ENCODE measurements at places on chromosomes 3 and 15.

DNA sequence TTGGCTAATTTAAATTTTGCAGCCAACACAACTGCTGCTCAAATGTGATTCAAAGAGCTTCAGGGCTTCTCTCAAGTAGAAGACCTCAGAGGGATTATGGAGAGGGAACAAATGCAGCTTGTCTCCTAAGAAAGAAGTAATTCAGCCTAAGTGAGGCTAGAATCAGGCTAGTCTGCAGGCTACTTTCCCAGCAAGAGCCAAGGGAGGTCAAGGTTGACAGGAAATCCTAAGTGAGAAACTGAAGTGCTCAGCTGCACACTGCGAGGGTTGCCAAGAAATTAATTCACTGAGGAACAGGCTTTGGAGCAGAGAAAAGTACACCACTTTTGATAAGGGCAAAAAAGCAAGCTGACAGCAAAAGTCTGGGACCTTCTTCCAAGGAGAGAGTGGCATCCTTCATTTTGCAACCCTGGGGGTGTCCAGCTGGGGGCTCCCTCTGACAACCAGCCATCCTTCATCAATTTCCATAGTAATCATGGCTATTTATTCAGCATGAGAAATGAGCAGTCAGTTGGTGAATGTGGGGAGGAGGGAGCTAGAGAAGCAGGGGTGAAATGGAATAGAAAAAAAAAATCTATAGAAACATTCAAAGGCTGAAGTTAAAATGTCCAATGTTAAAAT lies 646.4 kb upstream of the ADAMTS9 start:
- no peak for DNase-seq

- no peak for DNase-seq
Observed at GRCh38 chr3:180523040-180523439, 78.9 kb upstream of the TTC14 start.

DNA sequence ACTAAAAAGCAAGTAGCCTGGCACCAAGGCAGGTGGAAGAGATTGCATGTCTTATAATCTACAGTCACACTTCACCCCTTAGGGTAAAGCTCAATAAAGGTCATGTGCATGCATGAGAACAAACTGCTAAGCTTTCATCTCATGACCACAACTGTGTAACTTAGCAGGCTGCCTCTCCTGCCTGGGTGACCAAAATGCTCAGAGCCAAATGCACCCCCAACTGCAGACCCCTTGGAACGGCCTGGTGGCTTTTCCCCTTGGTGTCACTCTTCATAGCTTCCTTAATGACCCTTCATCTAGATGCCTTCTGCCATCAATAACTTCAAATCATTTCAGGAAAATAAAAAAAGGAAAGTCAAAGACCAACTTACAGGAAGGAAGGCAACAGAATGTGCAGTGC lies 88.1 kb downstream of the ADAMTS17 start:
- DNase-seq = no peak

DNA sequence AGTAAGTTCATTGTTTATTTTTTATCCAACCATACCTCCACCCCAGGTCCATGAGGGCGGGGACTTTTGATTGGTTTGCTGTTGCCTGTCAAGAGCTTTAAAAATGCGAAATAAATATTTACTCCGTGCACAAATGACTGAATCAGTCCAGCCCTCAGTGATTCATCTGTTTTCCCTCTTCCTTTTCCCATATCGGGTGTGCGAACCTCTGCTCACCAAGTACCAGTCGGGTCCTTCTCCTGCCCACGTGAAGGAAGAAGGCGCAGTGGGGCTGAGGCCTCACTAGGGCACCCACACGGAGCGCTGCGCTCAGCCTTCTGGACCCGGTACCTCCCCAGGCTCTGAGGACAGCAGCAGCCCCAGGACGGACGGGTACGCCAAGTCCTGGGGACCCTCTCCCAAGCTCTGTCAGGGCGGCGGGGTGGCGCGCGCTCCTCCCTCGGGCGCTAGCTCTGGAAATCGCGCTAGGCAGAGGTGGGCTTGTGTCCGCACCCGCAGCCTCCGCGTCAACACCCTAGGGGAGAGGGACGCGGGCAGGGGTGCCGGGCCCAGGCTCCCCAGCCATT lies 70.5 kb upstream of the EPHB3 start:
- no peak for DNase-seq

DNA sequence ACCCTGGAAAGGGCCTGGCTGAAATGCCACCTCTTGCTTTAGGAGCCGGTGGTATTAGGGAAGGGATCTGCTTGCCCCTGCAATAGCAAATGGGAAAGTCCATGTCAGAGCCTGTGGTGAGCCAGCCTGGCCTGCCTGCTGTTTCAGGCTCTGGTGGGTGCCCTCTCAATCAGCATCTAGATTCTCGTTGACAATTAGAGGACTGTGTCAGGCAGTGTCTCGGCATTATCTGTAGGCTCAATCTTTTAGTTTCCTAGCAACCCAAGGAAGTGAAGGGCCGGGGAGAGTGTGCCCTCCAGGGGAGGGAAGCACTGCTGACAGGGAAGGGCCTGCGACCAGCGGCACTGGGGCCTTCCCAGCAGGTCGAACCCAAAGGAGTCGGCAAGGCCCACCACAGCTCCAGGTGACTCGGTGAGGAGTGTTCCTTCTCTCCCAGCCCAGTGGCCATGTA lies 42.1 kb downstream of the TLE3 start:
- DNase-seq = no peak

DNA sequence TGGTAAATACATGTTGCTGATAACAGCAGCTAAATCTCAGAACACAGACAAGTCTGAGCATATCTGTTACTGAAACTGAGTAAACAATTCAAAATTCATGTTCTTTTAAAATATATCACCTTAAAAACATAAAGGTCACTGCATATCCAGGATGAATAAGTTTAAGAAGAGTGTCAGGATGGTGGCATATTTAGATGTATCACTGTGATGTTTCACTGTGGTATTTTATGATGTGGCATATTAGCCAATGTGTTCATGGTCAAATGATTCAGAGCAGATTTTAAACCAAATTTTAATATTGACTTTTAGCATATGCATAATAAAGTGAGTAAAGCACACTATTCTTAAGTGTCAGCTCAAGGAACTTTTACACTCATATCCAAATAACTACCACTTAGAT lies 346.4 kb upstream of the DPPA4 start:
- no peak for DNase-seq
